Smooth muscle cell of the umbilical artery (primary cell): ENCODE measurements at places on chromosomes 1 and 21. TPM values are rescaled to one million over a fixed set of nuclear protein-coding genes. Genes with fewer than 3 reads are reported as not detected.

The ATP1A2 gene
- total RNA-seq = under 0.01 TPM in 1 of 2 replicates, not detected in the other

The PLCH2 gene
- total RNA-seq = under 0.01 and 0.09 TPM in 2 replicates

The ATXN7L2 gene
- total RNA-seq = 1.2 and 1.9 TPM in 2 replicates

The HLX gene
- total RNA-seq = 5.4 and 5.6 TPM in 2 replicates

The SNX7 gene
- 49.6 and 61.4 TPM in 2 replicates for total RNA-seq

The MYBPH gene
- 0.30 TPM in 1 of 2 replicates, not detected in the other for total RNA-seq

The TFB2M gene
- total RNA-seq = 15.1 and 17.2 TPM in 2 replicates

The CITED4 gene
- 0.89 and 2.7 TPM in 2 replicates for total RNA-seq

The MEX3A gene
- total RNA-seq = 3.3 and 7.4 TPM in 2 replicates

The LIPI gene
- not detected in 2 replicates for total RNA-seq

The NUDT4B gene
- 10.4 and 12.8 TPM in 2 replicates for total RNA-seq
